Hematopoietic multipotent progenitor cell treated with erythropoietin and hydrocortisone succinate and interleukin-3 and kit ligand, for 4 days (in vitro differentiated cells): ENCODE measurements at places on chromosomes 1 and 21.

- DNase-seq: no peak
Measured at GRCh38 chr21:30882866-30883597, 1.7 kb upstream of the KRTAP11-1 start.

DNA sequence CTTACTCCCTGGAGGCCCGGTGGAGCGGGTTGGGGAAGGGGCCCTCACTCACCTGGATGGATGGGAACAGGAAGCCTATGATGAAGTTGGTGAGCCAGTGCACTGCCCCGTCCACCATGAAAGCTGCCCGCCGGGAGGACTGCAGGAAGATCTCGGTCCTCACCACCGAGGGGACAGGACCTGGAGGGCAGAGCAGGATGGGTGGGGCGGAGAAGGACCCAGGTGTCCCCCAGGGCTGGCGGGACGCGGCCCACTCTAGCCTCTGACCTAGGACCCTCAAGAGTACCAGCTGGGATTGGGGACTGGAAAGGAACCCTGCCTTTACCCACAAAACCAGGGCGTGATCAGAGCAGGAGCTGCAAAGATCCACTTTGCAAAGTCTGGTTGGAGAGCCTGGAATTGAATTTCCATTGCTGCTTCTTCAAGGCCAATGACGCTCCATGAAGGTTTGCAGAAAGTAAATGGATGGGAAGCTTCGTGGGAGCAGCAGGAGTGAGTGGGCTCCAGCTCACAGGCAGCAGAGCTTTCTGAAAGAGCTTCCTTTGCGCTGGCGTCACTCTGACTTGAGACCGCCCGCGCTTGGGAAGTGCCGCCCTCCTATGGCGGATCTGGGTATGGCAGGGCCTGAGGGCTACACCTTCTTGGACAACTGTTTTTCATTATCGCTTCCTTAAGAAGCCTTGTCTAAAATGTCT is 21.4 kb downstream of the SLC2A7 start:
- DNase-seq: peak; percentile 90

DNA sequence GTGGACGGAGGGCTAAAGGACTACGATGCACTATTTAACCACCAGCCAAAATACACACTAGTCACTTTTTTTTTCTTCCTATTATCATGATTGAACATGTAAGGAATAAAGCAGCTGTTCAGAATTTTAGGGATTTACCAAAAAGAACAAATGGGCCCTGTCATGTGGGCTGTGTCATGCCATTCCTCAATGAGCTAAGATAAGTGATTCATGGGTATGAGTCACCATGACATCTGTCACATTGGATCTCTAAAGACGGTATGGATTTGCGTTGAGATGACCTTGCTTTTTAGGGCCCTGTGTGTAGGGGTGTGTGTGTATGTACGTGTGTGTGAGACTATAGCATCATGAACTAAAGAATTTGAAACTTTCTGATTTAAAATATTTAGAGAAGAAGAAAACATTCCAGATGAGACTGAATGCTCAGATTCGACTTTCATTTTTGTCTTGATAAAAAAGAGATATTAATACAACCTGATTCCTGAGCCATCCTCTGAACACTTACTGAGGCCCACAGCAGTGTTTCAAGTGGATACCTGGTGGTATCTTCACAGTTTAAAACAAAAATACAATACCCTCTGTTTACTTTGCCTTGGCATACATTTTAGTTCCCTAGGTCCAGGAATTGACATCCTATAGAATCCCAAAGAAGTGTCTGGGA is 246.1 kb upstream of the DUSP10 start:
- peak; percentile 18 for DNase-seq

DNA sequence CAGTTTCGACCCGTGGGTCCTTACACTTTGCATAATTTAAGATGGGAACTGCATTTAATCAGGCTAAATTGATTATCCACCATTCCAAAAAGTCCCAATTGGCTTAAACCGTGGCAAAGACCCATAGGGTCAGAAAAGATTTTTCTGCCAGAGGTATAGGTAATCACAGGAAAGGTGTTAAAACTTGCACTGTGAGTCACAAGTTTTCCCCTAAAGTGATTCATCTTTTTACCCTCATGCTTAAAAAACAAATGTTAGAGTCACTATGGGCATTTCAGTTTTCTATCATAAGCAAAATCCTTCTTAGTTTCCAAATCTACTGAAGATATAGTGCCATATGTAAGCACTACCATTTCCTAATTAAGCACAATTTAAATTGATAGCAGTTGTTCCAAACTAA is 1079.8 kb downstream of the ADGRL2 start:
- DNase-seq: no peak

DNA sequence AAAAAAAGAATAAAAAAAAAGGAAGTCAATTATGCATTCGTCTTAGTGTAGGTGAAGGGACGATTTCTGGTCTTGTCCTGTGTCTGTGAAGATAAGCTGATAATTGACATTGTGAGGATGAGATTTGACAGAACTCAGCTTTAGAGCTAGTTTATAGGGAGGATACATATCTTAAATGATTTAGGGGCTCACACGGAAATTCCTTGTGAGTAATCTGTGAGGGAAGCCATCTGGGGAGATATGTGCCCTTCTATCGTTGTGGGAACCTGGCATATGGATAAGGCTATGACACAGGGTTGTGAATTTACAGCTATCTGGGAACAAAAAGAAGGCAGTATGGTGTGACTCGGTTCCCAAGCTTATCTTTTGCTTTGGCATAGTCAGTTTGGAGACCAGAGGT is 71.1 kb downstream of the RABGAP1L start:
- peak; percentile 78 for DNase-seq

DNA sequence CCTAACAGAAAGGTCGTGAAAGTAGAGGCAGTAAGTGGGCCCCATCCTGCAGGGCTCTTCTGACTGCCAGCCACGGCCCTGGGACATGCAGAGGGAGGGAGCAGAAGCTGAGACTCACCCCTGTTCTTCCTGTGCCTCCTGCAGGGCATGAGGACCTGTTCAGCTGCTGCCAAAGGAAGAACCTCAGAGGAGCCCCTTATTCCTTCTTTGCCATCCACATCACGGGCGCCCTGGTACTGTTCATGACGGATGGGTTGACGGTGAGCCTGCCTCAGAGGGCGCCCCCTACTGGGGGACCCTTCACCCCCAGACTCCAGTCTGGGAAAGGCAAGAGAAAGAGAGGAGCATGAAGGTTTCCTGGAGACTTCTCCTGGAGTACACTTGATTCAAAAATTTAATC is 47.1 kb downstream of the ELK4 start:
- DNase-seq: no peak

DNA sequence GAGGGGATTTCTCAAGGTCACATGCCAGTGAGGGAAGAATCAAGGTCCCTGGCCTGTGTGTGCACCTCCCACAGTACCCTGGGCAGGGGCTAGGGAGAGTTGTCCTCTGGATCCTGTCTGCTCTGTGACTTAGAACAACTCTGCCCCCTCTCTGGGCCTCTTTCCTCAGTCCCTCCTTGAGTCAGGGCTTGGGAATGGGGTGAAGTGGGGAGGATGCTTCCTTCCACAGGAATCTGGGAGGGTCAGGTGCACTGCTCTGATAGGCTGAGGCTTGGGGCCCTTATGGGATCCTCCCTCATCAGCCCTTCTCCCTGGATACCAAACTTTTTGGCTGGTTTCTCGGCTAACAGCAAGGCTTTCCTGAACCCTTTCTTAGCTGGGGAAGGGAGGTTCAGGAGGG is 2.5 kb downstream of the TRNP1 start:
- no peak for DNase-seq
